Activated CD4-positive, alpha-beta T cell treated with anti-CD3 and anti-CD28 coated beads, Interleukin-2, amount 50 U/mL, for 48 hours (primary cell): ENCODE measurements at places on chromosomes 2 and 18.

GRCh38 chr18:51617167-51617566, 419.7 kb upstream of the MEX3C start:
- DNase-seq = no peak

GRCh38 chr18:37222354-37222998, 343.1 kb downstream of the CELF4 start:
- DNase-seq = no peak

DNA sequence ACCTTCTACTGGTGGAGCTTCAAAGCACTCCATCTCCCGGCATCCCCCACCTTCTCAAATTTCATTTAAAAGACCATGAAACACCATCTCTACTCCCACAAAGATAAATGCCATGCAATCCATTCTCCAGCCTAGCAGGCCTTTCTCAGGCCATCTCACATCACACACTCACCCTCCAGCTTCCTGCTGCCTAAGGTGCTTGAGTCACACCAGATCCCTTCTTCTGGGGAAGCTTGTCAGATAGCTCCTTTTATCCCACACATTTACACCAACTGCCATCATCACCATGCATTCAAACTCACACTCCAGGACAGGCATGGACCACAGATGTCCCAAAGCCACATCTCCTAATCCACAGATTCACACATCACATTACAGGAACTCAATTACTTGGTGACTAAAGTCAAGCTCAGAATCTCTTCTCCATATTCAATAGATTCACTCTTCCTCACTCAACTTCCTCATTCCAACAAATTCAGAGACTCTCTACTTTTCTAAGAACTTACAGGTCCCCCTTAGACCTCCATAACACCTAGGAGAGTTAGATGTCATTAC, 292.5 kb downstream of the TNS1 start:
- DNase-seq = no peak

- DNase-seq = no peak
Measured at GRCh38 chr2:4882421-4882820, 809.8 kb upstream of the SOX11 start.

DNA sequence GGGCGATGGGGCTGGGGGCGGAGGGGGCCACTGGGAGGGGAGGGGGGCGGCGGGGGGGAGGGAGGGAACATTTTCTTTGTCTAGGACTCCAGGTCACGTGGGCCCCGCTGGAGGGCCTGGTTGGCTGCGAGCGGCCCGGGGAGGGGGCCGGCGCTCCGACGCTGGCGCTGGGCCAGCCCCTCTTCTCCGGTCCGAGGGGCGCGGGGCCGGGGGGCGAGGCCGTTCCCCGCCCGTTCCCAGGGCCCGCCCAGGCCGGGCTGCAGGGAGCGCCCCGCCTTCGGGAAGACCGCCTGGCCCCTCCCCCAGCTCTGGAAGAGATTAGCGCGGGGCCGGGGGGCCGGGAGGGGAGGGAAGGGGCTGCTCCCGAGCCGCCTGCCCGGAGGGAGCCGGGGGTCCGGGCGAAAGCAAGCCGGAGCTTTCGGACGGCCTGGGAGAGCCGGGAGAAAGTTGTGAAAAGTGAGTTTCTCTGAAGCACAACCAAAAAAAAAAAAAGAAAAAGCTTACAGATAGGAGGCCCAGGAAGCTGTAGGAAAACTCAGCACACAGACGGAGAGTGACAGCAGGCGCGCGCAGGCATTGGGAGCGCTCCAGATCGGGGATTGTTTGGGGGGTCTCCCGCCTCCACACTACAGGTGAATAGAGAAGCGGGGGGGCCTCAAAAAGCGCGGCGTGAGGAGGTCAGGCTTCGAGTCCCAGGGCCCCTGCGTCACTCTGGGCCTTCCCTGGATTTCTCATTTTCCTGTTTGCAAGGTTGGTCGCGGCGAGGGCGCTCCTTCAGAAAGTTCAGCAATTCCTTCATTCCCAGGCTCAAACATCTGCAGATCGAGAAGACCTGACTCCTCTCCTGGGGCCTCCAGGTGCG, 84.1 kb upstream of the POMC start:
- peak; percentile 61 for DNase-seq

DNA sequence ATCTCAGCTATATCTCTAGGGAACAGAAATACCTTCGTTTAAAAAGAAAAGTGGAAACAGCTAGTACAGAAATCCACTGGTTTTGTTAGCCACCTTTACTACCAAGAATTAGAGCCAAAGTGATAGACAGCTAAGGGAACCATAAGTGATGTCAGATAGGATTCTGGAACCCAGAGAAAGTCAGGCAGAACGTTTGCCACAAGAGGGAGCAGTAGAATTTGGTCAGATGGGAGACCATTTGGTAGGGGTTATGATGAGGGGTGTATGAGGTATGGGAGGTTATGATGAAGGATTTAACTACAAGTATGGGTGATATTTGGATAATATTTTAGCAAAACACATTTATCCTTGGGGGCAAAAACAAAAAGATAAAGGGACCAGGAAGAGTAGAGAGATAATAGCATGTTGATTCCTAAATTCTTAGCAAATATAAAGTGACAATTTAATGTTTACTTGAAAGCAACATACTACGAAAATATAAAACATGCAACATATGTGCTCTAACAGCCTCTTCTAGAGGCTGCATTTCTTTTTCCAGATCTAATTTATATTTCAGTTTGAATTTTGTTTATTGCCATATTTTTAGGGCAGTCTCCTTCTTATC, 3.3 kb downstream of the SLC8A1 start:
- no peak for DNase-seq

DNA sequence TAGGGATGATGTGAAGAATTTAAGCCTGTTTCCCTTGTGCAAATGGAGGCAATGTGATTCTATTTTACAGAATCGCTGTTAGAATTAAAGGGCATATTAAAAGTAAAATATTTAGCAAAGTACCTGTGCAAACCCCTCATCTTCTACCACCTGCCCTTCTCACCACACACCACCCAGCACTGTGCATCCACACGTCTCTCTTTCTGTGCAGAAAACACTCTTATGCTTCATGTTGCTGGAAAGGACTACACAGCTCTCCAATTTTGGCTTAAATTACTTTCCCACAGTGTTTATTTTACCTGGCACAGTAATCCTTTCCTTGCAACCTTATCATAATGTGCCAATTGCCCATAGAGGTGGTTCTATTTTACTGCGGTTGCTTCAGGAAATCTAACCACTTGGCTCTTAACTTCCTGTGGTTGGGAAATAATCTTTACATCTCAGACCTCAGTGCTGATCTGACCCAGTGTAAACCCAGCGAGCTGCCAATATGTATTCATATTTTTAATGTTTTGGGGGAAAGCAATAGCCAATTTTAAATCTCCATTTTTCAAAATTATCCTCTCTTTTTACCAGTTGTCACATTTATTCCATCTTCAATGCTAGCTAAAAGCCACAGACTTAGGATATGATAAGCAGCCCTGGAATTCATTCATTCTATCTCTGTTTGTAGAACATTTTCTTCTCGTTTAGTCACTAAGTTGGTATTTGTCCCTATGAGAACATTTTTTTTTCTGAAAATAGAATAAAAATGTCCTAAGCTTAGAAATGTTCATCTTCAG, 250.9 kb downstream of the DSEL start:
- DNase-seq = no peak

DNA sequence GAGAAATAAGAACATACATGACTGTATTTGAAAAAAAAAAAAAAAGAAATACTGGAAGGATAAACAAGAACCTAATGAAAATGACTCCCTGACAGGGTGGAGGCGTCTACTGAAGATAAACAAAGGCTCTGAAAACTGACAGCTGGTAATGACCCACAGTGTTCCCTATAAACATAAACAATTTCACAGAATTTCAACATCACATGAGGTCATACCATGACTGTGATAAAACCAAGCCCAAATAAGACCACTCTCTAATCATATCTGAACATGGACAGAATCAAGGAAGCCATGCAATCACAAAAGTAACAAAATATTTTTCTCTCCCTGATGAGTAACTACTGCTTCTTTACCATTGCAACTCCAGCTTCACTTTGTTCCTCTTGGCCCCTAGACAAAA, 159.3 kb downstream of the FAM124B start:
- DNase-seq = no peak

DNA sequence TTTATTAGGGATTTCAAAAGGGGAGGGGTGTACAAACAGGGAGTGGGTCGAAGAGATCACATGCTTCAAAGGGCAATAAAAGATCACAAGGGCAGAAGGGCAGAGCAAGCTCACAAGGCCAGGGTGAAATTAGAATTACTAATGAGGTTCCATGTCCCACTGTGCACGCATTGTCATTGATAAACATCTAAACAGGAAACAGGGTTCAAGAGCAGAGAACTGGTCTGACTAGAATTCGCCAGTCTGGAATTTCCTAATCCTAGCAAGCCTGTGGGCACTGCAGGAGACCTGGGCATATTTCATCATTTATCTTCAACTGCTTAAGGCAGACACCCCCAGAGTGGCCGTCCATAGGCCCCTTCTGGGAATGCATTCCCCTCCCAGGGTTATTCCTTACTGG, 408.2 kb downstream of the ZNF804A start:
- no peak for DNase-seq

- DNase-seq = no peak
Measured at GRCh38 chr2:234133004-234133403, 82.5 kb downstream of the SPP2 start.

DNA sequence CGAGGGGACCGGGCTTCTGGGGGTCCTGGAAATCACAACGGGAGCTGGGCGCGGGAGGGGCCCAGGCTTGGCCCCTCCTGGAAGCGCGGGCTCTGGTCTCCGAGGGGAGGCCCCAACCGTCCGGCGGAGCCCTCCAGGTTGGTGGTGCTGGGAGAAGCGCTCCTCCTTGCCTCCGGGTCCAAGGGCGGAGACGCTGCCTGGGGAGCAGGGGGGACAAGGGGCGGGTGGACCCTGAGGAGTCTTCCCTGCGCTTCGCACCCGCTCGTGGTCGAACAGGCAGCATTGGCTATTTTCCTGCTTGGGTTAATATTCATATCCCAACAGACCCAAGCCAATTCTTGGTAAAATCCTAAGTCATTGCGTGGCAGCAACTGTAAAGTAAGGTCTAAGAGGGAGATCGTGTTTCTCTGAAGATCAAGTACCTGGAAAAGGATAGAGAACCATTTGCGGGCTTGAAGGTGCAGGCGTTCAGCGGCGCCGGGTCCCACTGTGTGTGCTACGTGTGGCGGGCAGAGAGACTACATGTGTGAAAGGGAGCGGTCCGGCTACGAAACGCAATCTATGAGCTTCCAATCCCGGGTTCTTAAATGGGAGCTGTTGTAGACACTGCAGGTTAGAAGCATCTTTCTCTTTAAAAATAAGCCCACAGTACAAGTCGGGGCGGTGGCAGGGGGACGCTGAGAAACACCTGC, 805 bp downstream of the CIDEA start:
- no peak for DNase-seq

DNA sequence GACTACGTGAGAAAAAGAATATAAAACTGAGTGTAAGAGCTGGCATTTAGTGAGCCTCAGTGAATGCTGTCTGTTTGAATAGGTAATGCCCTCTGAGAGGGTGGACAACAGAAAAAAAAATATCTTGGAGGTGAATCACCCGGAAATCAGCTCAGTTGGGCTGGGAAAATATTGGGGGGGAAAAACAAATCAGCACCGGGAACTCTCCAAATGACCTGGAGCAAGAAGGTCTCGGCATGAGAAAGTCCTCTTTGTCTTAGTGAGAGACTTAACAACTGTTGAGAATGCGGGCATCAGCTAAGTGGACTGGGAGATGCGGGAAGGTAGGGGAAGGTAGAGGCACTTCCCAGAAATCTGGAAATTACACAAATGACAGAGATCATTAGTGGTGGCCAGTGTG, 109.4 kb upstream of the POU3F3 start:
- no peak for DNase-seq

DNA sequence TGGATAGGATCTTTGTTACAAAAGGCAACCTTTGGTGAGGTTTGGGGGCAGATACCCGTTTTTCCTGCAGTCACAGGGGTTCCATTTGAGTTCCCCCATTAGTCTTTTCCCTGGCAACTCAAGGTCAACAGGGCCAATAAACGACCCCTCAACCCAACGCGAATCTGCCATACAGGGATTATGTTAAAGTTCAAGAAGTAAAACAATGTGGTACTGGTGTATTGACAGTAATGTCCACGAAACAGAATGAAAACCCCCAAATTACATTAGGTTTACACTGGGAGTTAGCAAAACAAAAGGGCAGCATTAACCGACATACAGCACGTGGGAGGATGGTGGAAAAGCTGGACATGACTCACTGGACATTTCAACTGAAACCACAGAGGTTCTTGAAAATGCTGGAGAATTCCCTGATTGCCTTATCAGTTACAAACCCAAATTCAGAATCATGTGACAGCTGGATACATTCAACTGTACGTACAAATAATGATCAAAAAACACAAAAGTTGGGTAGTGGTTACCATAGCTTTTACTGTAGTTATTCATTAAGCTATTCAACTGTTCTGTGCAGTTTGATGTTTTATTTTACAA, 4.9 kb upstream of the IMP4 start:
- DNase-seq = no peak

- DNase-seq = no peak
Measured at GRCh38 chr2:237865623-237866041, 6.2 kb downstream of the RAMP1 start.

DNA sequence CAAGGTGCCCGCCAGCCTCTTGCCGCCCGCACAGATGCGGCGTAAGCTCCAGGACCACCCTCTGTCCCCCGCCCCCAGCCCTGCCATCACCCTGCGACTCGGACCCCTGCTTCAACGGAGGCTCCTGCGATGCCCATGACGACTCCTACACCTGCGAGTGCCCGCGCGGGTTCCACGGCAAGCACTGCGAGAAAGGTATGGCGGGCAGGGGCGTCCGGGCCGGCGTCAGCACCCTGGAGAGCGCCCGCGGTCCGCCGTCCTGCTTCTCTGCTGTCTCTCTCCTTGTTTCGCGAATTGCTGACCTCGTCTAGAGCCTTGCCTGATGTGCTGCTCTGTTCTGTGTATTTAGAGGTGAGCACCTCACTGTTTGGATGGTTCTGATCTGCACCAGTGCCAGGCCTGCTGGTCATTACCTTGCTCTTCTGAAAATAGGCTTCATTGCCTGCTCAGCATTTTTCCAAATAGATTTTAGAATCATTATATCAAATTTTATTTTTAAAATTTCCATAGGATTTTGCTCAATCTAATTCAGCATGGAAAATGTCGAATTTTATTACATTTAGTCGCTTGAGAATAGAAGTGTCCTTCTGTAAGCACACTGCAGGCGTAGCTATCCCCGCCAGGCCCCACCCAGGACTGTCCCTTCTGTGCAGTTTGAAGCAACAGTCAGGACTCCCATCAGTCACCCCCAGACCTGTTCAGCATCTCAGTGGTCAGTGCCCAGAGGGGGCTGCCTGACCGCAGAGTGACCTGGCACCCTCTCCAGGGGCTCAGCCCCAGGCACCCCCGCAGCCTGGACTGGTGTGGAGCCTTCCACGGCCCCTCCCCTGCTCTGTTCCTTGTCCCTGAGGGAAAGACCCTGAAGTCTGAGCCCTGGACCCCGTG, 51.6 kb downstream of the SNED1 start:
- DNase-seq = no peak

- peak; percentile 42 for DNase-seq
Measured at GRCh38 chr2:181312515-181312927, 144.7 kb upstream of the ITGA4 start.

GRCh38 chr2:170202437-170202836, 24.5 kb downstream of the MYO3B start:
- no peak for DNase-seq
